Fibroblast of skin of abdomen (primary cell): ENCODE measurements at places on chromosomes 5 and 9.

DNA sequence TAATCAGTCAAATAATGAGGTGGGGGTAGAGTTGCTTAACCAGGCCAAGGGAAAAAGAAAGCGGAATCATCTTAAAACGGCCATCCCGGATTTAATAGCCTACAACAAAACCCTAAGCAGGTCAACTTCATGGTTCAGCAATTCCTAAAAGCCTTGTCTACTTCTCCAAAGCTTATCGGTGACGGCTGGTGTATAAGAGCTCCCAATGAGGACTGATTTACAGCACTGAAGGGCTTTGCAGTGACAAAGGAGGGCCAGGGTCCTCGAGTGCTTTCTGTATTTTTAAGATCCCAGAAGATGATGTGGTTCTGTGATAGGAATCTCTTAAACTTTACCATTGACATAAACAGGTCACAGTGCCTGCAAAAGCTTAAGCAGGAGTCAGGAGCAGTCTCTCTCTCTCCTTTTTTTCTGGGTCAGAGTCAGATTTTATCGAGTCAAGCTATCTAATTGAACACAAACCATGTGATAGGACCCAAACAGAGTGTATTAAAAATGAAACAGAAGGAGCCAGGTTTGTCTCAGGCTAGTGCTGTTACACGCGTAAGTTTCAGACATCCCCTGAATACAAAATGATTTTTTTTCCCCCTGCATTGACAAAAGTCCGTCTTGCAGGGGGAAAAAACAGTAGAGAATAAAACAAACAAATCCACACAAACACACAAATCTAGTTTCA, 663.6 kb upstream of the ZNF608 start:
- no peak for DNase-seq

- no peak for DNase-seq
These were observed 190.1 kb downstream of the PAX5 start for GRCh38 chr9:36843964-36844363.

GRCh38 chr5:53928641-53929040, 368.2 kb downstream of the NDUFS4 start:
- no peak for DNase-seq

- DNase-seq, result no peak
These were observed 632.3 kb upstream of the TLE4 start for GRCh38 chr9:78939311-78940065.

DNA sequence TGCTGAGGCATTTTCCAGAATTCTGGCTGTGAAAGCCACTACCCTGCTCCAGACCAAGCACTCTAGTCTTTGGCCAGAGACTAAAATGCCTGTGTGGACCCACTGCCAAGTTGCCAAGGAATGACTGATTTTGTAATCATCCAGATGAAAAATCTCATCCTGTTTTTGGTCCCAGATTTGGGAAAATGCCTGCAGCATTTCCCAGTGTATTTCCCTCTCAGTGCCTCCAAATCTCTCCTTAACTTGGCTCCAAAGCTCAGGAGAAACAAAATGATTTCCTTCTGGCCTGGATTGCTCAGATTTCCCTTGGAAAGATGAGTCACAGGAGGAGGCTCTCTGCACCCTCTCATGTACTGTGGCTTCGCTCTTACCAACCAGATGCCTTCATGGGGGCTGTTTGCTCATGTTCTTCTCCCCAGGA, 335.2 kb upstream of the TARS1 start:
- peak; percentile 81 for DNase-seq

DNA sequence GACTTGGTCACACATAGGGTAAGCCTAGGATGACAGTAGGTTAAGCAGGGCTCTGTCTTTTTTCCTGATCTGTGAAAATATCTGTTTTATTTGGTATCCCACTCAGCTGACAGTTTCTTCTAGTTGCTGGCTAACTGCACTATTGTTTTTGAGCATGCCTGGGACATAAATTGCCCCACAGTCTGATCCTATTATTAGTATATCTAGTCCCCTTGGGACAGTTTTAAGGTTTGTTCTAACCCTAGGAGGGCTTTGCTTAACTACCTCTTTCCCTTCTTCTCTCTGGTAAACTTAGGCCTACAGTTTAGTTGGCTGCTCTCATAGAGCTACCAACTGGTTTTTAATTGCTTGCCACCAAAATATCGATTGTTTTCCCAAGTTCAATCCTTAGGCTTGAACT, 446.6 kb downstream of the ARHGEF28 start:
- DNase-seq, result no peak

DNA sequence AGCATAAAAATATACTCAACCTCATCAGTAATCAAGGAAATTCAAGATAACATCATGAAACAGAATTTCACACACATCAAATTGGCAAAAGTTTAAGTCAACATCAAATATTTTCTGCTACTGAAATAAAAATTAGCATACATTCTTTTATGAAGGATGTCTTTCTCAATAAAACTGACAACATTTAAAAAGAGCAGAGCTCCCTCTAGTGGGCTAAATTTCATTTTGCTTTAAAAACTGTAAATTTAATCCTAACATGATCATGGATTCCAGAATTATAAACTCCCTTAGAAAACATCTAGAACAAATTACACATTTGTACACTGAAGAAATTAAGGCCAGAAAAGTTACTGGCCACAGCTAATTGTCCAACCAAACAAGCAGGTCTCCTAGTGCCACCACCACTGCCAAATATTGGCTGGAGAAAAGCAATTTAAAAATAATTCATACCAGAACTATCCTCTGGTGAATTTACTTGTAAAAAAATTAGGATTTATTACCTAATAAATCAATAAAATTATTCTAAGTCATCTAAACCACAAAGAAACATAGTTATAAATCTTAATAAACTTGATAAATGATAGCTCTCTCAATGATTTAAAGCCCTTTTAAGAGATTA, 31.2 kb downstream of the DEPDC1B start:
- peak; percentile 33 for DNase-seq

- peak; percentile 56 for DNase-seq
These were observed 161.0 kb downstream of the SLC25A46 start for GRCh38 chr5:110899566-110900412.

DNA sequence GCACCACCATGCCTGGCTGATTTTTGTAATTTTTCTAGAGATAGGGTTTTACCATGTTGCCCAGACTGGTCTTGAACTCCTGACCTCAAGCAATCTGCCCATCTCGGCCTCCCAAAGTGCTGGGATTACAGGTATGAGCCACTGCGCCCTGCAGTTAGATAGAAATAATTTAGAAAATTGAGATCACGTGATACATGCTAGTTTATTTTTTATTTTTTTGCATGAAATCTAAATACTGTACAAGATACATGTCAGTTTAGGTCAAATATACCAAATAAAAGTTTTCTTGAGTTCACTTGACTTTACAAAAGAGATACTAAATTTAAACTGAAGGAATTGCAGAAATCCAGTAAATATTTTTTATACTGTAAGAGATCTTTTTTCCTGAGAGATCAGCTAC, 304.2 kb downstream of the YTHDC2 start:
- no peak for DNase-seq

DNA sequence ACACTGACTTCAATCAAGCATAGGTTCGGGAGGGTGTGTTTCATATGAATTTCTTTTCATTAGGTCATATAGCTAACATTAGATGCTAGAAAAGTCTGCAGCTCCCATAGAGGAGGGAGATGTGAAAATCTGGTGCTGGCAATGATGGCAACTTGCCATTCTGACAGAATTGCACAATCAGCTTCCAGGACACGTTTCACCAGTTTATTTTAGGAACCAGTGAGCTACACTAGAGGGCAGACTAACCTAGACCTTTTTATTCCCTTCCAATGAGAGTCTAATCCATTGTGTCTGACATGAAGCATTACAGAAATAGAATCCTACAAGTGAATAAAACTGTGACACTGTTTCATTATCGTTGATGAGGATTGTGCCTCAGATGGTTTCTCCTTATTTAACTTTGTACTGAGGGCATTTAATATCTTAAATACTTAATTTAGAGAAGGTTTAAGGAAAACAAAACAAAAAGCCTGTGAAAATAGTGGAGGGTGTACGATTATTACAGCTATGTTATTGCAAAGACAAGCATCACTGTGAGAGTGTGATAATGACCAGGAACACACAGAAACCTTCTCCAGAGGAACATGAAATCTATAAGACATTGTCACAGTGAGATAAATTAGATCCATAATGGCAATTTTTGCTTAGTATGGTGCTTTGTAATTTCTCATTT, 363.3 kb upstream of the RPS23 start:
- DNase-seq, result peak; percentile 89

DNA sequence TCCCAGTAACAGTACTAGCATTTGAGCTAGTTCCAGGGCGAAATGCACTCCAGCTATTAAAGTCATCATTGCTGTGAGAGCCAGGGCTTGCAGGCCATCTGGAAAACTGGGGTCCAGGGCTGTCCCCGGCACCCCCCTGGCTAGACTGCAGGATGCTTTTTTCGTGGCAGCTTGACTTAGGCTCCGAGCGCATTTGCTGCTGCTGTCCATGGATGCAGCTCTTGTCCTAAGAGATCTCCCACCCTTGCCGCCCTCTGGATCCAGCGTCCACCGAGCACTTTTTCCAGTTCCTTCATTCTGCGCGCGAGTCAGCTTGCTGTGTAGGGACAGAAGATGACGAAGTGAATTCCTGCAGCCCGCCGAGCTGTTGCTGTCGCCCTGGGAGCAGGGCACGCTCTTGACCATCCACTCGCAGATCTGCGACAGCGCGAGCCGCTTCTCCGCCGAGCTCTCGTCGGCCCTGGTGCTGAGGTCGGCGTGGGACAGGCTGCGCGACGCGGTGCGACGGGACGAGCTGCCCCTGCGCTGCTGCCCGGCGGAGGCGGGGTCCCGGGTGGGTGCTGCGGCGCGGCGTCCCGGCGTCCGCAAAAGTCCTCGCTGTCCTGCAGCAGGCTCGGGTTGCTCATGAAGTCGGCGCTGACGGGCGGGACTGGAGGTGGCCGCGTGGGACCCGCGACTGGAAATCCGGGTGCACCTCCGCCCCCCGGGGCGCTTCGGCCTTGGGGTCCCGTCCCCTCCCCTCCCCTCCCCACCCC, 30.7 kb downstream of the OR2V1 start:
- no peak for DNase-seq

GRCh38 chr5:138697720-138698360, 55.4 kb upstream of the CTNNA1 start:
- DNase-seq, result no peak

GRCh38 chr5:75142566-75143136, 90.3 kb upstream of the GCNT4 start:
- DNase-seq, result no peak

DNA sequence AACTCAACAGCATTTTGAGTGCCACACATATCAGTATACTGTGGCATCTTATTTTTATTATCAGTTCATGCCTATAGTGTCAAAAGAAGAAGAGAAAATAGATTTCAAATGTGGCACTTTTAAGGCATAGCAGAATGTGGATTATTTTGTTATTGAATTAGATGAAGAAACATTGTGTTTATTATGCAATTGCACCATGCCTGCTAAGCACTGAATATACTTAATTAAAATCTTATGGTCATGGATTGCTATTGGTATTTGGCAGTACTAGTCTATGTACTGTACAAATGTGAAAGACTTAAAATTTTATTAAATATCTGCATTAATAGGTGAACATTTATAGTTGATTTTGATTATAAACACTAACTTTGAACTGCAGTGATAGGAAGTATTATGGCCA, 128.8 kb downstream of the FER start:
- DNase-seq, result no peak

DNA sequence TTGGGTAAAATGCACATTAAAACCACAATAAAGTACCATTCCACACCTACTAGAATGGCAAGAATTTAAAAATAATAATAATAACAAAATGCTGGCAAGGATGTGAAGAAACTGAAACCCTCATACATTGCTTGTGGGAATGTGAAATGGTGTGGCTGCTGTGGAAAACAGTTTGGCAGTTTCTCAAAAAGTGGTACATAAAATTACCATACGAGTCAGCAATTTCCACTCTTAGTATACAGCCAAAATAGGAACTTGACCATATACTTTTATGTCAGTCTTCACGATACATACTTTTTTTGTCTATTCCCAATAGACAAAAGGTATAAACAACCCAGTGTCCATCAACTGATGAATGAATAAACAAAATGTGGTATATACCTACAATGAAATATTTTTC, 15.6 kb downstream of the FKBP15 start:
- no peak for DNase-seq

GRCh38 chr5:64188776-64189175, 23.1 kb downstream of the RNF180 start:
- DNase-seq, result no peak
